AG10803 (cell line): ENCODE measurements at places on chromosomes 3 and 15.

- peak; percentile 8 for DNase-seq
Observed at GRCh38 chr3:13217736-13218540, 144.7 kb upstream of the IQSEC1 start.

- DNase-seq: peak; percentile 15
Observed at GRCh38 chr15:25736461-25736860, 126.7 kb downstream of the ATP10A start.

- no peak for DNase-seq
Observed at GRCh38 chr3:52881871-52882270, 15.5 kb downstream of the STIMATE start.

DNA sequence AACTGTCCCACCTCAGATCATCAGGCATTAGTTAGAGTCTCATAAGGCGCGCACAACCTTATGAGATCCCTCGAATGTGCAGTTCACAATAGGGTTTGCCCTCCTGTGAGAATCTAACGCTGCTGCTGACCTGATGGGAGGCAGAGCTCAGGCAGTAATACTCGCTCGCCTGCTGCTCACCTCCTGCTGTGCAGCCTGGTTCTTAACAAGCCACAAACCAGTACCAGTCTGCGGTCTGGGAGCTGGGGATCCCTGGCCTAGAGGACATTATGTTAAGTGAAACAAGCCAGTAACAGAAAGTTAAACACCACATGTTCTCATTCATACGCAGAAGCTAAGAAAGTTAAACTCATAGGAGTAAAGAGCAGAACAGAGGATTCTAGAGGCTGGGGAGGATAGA, 47.0 kb downstream of the MAP3K13 start:
- DNase-seq: no peak

DNA sequence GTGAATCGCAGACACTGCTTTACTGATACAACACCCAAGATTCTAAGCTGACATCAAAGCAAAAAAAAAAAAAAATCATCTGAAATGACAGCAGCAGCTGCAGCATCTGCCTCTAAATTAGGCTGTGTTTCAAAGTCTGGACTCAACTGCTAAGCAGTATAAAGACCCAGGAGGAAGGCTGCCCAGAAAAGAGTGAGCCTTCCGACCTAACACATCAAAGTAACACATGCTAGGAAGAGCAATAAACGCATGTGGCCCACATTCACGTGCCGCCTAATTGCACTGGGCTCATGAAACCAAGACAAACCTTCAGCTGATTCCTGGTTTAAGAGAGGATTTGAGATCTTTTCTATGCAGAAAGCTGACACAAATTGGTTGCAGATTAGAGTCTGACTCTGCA, 317.1 kb downstream of the ZIC4 start:
- DNase-seq: peak; percentile 5

- DNase-seq: no peak
Observed at GRCh38 chr15:64532521-64533315, 72.3 kb downstream of the ZNF609 start.

GRCh38 chr3:149226776-149227175, 5.1 kb upstream of the CP start:
- DNase-seq: no peak

GRCh38 chr15:76503804-76504203, 167.2 kb downstream of the ISL2 start:
- no peak for DNase-seq

GRCh38 chr3:16103472-16103871, 71.0 kb upstream of the GALNT15 start:
- DNase-seq: peak; percentile 99

GRCh38 chr3:177244606-177245005, 47.3 kb upstream of the TBL1XR1 start:
- DNase-seq: no peak

GRCh38 chr15:38486936-38487335, 33.0 kb downstream of the FAM98B start:
- no peak for DNase-seq

DNA sequence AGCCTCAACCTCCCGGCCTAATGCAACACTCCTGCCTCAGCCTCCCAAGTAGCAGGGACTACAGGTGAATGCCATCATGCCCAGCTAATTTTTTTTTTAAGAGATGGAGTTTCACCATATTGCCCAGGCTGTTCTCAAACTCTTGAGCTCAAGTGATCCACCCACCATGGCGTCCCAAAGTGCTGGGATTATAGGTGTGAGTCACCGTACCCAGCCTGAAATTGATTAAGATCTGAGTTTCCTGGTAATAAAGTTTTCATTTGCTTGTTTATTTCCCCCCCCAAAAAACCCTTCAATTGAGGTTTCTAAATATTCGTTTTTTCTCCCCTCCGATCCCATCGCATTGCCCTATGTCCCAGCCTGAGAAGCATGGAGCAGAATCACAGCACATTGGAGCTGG, 39.0 kb downstream of the HES1 start:
- no peak for DNase-seq

GRCh38 chr3:131658115-131658514, 155.3 kb upstream of the MRPL3 start:
- no peak for DNase-seq

- peak; percentile 93 for DNase-seq
Observed at GRCh38 chr15:52103217-52104207, 9.1 kb downstream of the BCL2L10 start.

- DNase-seq: peak; percentile 93
Observed at GRCh38 chr3:16060945-16061344, 113.5 kb upstream of the GALNT15 start.
